ENCODE measurements at places on chromosomes 12 and 14.

- DNase-seq, result no peak
Observed at GRCh38 chr12:75260316-75260715, 50.7 kb upstream of the KCNC2 start.

- DNase-seq, result peak; percentile 92
Observed at GRCh38 chr12:49018261-49019119, at the start of gene PRKAG1. Gene PRKAG1 (minus strand): TSS chr12:49018776. CDS start chr12:49018740, 36 bp downstream.

DNA sequence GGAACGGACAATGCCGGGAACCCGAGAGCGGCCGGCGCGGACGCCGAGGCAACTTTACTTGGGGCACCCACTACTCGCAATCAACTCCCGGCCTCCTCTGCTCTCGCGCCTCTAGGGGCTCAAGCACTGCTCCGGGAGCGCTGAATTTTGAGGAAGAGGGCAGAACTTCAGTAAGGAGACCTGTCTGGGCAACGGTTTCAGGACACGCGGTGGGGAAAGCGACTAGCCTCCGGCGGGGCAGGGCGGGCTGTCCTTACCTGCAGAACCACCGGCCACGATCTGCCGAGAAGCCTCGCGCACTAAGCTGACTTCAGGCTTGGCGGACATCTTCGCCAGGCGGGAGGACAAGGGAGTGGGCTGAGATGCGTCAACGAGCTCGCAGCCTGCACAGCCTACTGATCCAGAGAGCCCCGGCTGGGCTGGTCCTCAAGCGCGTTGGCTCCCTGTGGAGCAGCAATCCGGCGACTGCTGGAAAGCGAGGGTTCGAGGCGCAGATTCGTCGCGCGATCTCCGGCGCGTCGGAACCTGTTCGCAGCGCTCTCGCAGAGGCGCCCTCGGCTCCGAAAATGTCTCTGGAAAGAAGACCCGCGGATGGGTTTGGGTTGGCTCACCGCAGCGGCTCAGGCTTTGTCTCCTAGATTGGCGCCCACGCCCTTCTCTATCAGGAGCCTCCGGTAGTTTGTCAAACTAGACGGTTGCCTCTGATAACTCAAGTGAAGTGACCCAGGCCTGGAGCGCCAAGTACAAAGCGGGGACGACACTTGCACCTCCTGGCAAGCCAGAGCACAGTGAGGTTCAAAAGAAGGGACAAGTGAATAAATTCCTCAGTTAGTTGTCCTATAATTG is at the start of gene SLC25A21:
Gene SLC25A21 (minus strand): TSS at position 583 of the 846 bp plus-strand sequence.
- DNase-seq, result no peak

- DNase-seq, result no peak
Observed at GRCh38 chr14:104804481-104805325, 3.8 kb downstream of the ZBTB42 start.

DNA sequence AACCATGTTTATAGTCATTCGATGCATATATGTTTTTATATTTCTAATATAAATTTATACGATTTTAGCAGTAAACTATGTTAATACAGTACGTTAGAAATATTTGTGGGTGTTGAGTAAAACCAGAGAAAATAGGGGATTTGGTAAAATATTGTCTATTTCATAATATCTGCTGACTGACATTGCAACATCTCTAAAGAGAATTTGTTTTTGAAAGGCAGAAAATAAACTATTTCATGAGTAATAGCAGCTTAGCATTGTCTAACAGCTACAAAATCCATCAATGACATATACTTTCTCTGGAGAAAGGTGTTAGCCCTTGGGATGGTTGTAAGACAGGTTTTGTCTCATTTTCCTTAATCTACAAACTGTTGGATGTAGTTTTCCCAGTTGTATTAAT is 144.9 kb downstream of the PDE3A start:
- no peak for DNase-seq

Data from activated T-cell treated with anti-CD3 and anti-CD28 coated beads for 4 hours (primary cell).